ENCODE measurements at places on chromosomes 3 and 15.
A peak's percentile ranks its signal among the peaks of the same experiment; 100 is the strongest.

- peak; percentile 58 for DNase-seq
These were observed 18.3 kb downstream of the FBXO22 start for GRCh38 chr15:75921732-75922703.

- peak; percentile 31 for DNase-seq
These were observed 61.9 kb downstream of the BTLA start for GRCh38 chr3:112437146-112438022.

DNA sequence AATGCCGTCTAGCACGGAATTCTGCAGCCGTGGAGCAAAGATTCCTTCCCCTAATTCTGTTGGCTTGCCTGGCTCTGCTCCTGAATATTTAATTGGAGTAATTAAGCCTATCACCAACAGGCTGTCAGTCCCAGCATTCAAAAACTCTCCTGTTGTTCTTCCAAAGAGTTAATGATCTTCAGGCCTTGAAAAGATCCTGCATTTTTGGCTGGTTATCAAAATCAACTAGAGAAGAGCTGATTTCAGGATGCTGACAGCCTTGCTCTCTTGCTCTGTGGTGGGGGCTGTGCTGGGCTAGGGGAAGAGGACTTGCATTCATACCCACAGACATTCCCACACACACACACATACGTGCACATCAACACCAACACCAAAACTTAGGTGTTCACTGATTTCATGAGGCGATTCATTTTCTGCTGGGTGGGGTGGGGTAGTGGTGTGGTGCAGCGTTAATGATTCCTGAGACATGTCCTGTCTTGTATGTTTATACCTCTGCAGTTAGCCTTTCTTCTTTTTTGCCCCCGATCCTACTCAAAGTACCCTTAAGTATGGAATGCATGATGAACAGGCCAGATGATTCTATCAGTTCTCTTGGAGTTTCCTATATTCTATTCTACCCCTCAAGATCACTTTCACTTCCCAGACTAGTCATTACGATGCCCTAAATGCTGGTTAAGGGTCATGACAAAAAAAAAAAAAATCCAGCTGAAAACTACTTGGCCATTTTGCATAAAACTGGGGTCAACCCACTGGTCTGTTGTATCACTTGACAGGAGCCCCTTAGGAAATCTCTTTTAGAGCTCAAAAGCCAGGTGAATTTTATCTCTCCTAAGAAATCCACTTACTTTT is 42.3 kb downstream of the CPN2 start:
- peak; percentile 53 for DNase-seq

- no peak for DNase-seq
These were observed 18.2 kb upstream of the ITGA11 start for GRCh38 chr15:68450192-68450591.

DNA sequence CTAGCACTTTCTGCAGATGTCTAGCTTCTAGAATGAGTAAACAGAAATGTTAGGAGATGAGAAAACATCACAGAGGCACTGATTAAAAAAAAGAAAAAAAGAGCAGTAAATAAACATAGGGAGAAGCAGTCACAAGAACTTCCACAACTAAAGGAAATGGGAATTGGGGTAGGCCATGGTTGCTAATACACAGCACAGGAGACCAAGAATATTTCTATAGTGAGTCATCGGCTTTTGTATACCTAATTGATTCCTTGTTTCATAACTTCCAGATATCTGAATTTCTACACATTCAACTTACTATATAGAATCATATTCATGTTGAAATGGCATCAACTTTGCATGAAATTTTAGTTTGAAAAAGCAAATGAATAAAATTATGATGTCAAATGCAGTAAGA is 47.3 kb upstream of the TCF12 start:
- DNase-seq = peak; percentile 78

DNA sequence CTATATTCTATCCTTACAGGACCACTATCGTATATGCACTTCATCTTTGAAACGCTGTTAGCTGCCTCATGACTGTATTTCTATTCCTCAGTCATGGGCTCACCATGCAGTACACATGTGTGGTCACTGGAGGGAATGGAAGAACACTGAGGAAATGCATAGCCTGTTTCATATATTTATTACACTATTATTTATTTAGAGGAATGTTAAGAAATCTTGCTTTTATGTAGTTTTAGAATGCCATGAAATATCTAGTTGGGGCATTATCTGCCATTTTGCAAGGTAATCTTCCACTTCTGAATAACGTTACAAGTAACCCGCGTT is 155.7 kb downstream of the IGF1R start:
- DNase-seq = no peak

DNA sequence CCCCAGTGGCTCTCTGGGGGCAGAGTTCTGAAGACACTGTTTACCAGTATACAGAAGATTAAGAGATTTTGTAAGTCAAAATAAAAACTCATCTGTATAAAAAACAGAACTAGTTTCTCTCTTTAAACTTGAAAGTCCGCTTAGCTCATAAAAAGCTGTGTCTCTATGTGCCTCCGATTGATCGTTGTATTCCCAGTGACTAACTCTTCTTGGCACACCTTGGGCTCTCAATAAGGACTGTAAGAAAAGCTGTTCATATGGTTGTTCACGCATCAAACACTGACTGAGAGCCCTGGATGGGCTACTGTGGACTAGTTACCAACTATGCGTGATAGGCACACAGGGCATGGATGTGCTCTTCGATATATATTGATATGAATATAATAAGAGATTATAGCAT is 107.9 kb downstream of the P3H2 start:
- DNase-seq = no peak

DNA sequence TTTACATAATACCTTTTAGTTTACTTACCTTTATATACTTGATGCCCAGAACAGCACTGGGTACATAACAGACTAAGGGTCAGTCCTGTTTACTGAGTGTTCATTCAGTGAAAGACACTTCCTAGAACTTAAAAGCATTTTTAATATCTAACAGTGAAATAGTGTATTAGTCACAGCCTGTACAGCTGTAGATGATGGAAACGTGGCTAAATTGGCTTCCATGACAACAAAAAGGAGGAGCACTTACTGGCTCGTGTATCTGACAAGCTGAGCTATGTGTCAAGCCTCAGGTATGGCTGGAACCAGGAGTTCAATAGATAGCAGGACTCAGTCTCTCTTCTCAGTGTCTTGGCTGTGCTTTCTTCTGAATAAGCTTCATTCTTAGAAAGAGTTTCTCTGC is 40.2 kb downstream of the CMTM8 start:
- no peak for DNase-seq

GRCh38 chr3:105369500-105370371 is 3.0 kb downstream of the ALCAM start:
- peak; percentile 76 for DNase-seq

- no peak for DNase-seq
These were observed 222.1 kb upstream of the SOX14 start for GRCh38 chr3:137542049-137542448.

- DNase-seq = peak; percentile 99
These were observed 27.4 kb upstream of the SNTN start for GRCh38 chr3:63624941-63625560.

DNA sequence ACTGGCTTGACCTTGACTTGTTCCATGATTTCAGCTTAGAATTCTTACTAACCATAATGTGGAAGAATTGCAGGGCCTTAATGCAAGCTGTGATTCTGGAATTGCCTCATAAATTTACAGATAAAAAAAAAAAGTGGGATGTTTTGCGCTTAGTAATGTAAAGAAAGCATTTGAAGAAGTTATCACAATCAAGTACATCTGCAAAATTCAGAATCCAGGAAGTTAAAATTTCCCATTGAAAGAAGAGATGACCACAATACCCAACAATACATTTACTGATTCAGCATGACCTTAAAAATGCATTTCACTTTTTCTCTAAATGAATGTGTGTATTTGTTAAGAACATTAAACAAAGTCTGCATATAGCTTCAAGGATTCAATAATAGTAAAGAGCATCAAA is 65.1 kb upstream of the CCNL1 start:
- DNase-seq = no peak

Measured in fibroblast of skin of scalp (primary cell).